ENCODE measurements at places on chromosomes 12 and 14.

GRCh38 chr12:29691161-29691854 is 92.4 kb downstream of the TMTC1 start:
- DNase-seq: no peak

- DNase-seq: no peak
These were observed 190.4 kb downstream of the PPM1H start for GRCh38 chr12:62744551-62744950.

DNA sequence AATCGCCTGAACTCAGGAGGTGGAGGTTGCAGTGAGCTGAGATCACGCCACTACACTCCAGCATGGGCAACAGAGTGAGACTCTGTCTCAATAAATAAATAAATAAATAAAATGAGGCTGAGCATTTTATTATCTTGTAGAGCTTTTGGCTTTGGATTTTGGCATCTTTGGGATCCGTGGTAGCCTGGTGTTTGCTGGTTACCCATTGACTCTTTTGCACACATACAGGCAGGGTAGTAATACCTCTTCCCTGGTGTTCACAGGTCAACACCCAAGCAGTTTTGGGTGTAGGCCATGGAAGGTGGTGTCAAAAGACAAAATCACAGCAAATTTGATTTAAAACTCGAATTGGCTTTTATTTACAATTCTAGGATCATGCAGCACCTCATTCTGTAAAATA is 27.8 kb downstream of the ACACB start:
- no peak for DNase-seq

- DNase-seq: no peak
These were observed 125.6 kb upstream of the FGD4 start for GRCh38 chr12:32273712-32274111.

DNA sequence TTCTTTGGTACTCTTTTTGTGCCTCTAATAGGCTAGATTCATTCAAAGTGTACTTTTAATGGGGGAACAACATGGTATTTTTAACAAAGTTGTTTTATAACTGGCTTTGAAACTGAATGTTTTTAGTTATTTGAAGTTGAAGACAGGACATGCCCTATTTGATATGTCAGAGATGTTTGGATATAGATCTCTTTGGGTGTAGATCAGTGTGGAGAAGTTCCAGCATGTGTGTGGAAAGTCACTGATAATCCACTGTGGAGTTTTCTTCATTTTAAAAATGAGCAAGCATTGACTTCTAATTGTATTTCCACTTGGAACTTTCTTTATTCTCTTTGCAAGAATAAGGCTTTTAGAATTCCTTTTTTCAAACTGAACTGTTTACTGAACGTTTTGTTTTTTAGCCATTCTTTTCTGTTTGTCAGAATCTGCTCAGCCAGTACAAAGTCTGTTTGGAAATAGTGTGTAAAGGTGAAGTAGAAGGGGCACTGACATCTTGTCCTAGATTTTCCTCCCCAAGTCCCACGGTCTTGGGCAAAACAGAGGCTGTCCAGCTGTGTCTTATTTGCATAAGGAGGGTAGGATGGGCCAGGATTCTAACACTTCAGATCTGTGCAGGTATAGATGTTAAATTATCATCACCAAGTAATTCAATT is 35.0 kb downstream of the TDP1 start:
- DNase-seq: no peak

- no peak for DNase-seq
These were observed 184.7 kb downstream of the MED13L start for GRCh38 chr12:116092776-116093175.

DNA sequence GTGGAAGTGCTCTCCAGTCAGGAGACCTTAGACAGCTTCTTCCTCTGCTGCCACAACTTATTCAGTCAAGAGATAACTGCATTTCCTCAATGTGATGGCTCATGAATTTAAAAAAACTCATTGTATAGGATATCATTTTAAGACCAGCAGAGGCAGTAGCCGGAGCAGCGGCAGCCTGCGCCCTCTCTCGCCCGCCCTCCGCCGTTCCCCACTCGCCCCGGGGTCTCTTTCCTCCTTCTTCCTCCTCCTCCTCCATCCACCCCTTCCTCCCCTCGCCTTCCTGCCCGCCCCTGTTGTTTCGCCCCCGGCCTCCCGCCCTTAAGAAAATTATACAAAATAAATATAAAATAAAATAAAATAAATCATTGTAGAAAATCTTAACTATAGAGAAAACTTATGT is 687.6 kb downstream of the FLRT2 start:
- no peak for DNase-seq

DNA sequence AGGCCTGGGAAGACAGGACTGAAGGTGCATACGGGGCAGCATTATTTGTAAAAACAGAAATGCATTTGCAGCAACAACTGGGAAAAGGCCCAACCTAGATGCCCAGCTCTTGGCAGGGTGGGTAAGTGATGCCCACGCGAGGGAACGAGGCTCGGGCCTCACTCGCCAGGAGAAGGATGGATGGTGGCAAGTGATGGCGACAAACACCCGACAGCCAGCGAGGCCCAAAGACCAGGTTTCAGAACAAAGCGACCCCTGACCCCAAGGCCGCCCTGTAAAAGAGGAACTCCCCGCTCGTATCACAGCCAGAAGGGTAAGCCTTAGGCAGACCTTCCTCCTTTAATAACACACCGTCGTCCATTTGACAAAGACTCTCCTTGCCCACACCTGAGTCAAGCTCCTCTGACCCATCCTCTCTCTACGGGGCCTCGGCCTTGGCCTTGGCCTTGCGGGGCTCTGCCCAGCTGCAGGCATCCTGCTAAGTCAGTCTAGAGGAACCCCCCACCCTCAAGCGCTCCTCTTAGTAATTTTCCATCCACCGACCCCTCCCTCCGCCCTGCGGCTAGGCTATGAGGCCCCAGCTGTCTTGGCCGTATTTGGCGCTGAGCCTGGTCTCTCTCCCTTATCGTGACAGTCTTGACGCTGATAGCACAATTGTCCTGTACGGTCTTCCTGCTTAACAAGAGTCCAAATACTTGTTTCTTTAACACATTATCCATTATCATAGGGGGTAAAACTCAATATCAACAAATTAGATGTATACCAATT is 80.2 kb downstream of the NCOR2 start:
- DNase-seq: peak; percentile 19

DNA sequence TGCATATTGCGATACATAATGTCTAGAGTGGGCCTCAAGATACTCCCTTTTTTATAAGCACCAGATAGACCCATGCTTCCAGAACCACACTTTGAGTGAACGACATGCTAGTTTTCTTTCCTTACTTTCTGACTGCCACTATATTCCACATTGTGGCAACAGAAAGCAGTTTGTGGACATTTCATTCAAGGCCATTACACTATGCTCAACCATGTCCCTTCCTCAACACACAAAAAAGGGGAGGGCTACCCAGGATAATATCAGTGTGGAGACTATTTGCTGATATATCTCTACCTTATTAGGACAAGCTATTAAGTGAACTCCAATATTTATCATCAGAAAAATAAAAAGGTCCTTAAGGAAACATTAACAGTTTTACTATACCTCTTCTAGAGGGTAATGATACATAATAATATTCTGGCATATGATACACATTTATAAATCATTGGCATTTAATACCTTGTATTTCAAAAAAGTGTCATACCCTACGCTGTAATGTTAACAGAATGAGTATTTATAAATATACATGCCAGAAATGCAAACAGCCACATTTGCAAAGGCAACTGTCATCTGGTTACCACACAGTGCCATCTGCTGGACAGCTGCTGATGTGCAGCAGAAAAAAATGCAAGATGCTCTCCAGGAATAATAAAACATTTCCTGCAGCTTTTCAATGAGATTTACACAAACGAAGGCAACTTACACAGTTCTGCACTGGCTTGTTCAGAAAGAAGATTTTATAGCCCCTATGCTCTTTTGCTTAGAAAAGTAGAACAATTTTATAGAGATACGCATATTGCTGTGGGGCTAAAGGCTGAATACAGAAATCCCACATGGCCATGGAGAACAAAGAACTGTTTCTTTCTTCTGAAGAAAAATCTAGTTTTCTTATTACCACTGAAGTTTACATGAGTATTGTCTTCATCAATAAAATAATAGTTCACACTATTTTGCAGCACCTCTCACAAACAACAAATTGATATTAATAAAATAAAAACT is 182.2 kb upstream of the GRIP1 start:
- DNase-seq: no peak

DNA sequence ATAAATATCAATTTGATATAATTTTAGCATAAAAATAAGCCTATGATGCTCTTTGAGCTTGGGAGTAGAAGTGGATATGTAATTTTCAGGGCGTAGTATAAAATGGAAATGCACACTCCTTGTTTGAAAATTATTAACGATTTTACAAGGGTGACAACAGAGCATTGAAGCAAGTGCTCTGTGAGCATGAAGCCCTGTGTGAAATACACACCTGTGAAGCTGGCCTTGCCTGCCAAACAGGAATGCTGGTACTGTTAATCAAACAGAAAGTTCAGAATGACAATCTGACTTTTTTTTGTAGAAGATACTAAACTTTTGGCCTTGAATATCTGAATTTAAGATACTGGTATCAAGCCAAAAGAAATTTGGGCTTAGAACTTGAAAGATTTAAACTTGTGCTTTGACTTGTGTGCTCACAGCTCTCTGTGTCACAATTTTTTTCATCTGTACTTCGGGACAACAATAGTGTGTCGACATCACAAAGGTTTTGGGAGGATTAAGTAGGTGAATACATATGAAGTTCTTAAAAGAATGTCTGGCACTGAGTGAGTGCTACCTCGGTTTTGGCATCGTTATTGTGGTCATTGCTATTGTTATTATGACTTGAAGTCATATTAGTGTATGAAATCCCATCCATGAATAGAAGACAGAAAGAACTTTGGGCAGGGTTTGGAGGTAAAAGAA is 47.3 kb downstream of the LRRK2 start:
- DNase-seq: no peak

DNA sequence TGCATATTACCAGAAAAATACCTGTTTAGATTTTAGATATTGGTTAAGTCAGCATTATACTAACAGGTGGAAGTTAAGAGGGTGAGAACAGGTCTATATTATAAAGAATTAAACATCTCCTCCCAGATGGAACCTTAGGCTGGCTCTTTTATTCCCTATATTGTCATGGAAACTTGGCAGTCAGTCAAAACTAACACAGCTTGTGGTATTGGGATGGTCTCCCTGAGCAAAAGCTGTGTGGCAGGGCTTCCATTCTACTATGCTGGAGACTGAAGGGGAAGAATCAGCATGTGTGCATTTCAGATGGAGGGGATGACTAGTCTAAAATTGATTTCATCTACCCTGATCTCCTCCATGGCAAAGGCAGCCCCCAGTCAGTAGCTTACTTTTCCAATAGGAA is 66.7 kb downstream of the SMOC1 start:
- DNase-seq: no peak

- no peak for DNase-seq
These were observed 36.3 kb downstream of the PTHLH start for GRCh38 chr12:27936196-27936595.

DNA sequence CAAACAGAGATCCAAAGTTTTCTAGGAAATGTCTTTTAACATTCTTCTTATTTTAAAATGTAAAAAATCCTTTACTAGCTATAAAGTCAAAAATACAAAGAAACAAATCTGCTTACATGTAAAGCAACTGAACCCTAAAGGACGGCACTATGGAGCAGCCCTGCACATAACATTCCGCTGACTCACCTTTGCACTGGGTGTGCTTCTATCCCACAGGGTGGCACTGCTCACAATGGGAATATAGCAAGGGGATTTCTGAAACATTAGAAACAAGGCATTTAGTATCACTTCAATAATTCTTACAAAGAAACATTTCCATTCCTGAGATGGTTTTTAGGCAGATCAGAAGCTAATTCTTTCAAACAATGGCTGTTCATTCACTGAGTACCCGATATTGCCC is 94.3 kb downstream of the C12orf42 start:
- no peak for DNase-seq

GRCh38 chr12:9405886-9406563 is 197.8 kb upstream of the PZP start:
- DNase-seq: no peak

GRCh38 chr12:122558745-122559641 is 31.9 kb downstream of the KNTC1 start:
- DNase-seq: no peak

- no peak for DNase-seq
These were observed 6.0 kb downstream of the ORAI1 start for GRCh38 chr12:121632069-121632970.

GRCh38 chr12:32197421-32197820 is 90.8 kb downstream of the BICD1 start:
- no peak for DNase-seq

DNA sequence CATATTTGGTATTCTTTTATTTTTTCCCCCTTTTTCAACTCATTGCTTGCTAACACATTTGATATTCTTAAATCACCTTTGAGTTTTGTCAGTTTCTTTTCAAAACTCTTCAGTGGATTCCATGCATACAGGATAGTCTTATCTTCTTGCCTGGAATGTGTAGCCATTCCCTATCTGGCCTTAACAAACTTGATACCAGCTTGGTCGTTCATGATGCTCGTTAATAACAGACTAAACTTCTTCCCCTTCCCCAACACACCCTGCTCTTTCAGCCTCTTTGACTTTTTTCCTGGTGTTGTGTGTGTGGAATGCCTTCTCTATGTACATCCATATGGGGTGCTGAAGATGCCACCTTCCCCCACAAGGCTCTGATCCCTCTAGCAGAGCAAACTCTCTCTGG is 17.7 kb upstream of the CALM1 start:
- no peak for DNase-seq

DNA sequence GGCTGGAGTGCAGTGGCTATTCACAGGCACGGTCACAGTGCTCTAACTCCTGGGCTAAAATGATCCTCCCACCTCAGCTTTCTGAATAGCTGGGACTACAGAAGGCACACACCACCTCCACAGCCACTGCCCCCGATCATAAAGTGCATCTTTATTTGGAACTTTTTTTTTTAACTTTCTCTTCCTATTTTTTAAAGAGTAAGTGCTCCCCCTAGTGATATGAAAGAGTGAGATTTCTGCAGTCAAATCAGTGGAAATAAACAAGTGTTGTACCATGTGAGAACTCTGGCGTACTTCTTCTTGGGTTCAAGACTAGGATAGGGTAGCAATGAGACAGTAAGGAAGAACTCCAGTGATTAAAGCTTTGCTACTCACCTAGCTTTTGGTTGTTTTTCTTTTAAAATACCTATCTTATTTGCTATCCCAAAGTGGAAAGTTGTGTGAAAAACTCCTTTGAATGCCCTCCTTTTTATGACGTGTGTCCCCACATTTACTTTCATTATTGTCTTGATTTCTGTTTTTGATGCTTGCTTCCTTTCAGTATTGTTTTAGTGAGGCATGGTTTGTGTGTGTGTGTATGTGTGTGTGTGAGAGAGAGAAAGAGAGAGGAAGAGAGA is 6.6 kb downstream of the PPP4R4 start:
- no peak for DNase-seq

DNA sequence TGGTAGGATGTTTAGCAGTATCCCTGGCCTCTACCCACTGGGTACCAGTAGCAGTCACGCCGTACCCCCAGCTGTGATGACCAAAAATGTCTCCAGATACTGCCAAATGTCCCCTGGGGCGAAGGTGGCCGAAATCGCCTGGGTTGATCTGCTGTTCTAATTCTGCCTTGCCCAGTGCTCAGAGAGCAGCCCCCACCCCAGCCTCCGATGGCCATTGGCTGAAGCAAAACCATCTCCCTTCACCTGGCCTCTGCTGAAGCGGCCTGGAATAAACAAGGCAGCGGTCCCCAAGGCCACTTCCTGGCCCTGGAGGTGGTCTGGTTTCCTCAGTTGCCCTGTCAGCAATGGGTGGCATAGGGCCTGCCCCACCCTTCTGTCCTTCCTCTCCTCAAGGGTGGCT is 298.4 kb downstream of the CACNA1C start:
- no peak for DNase-seq

GRCh38 chr12:1896964-1897363 is 21.5 kb downstream of the CACNA2D4 start:
- no peak for DNase-seq
